ENCODE measurements at places on chromosomes 6 and 20.

DNA sequence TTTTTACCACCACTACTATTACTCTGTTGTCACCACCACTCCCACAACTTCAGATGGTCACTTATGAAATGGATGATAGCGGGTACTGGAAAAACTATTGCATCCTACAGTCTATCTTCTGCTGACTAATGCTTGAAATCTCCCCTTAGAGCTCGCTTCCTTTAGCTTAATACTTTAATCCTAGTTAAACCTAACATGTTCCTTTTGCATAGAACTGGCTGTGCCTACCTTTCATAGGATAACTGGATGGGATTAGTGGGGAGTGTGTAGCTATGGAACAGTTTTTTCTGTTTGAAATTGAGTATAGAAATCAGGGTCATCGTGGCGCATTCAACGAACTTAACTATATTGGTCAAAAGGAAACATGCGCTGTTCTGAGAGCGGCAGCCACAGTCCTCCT, 294.7 kb downstream of the FARS2 start:
- DNase-seq = no peak

DNA sequence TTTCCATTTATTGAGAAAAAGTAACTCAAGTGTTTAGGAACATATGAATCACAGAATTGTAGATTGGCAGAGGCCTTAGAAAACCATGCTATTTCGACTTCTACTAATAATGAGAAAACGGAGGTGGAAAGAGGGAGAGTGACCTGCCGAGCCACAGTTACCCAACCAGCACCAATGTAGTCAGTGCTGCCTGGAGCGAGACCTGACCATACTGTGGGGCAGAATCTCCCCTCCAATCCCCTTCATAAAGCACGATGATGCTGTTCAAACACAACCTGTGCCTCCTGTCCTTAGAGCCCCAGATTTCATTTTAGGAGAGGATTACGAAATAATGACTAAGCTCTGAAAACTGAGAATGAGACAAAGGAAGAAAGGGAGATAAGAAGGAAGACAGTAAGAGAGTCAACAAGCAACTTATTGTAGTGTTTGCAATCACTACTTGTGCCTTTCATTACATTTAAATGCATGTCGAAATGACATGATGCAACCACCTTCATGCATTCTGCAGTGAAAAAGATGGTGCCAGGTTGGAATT, 70.6 kb downstream of the ATXN1 start:
- no peak for DNase-seq

DNA sequence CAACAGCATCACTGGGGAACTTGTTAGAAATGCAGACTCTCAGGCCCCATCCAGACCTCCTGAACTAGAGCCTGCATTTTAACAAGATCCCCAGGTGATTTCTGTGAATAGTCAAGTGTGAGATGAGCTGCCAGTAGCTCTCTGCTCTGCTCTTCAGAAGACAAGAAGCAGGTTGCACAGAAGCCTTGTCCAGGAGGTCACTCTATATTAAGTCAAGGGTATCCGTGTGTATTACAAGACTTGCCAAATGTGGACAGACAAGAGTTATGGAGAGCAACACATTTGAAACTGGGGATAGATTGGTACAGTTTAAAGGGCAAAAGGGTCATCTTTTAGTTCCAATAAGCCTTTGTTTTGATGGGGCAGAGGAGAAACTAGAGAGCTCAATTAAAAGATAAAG, 23.2 kb upstream of the RIN2 start:
- DNase-seq = no peak

DNA sequence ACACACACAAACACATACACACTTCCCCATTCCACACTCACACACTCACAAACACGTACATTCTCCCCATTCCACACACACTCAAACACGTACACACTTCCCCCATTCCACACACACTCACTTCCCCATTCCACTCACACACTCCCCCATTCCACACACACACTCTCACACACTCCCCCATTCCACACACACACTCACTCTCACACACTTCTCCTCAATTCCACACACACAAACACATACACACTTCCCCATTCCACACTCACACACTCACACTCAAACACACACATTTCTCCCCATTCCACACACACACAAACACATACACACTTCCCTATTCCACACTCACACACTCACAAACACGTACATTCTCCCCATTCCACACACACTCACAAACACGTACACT, 8.7 kb upstream of the OSBPL2 start:
- no peak for DNase-seq

DNA sequence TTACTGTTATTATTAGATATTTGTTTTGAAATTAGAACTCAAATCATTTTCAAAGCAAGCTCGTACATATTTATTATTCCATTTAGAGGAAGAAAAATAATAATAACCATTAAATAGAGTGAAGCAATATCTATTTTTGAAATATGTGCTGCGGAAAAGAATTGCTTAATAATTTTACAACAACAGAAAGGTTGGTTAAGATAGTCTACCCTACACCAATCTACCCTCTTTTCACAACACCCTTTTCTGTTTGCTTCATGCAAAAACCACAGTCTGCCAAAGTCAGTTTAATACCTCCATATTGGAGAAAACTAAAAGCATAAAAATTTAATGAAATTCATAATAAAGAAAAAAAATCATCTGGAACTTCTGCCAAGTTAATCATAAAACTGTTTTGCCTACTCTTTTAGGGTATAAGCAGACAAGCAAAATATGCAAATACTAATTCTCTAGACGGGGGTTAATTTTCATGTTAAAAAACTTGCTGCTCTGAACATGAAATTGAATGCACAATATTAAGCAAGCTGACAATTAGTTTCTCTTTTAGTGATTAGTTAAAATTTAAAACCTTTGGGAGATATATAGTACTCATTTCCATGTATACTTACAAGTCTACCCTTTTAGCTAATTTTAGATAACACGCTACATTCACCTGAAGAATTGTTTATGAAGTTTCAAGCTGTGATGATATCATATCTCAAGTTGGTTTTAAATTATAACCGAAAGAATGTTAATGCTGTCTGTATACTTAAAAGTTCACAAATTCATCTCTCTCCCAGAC, 100.2 kb downstream of the AHI1 start:
- DNase-seq = no peak

DNA sequence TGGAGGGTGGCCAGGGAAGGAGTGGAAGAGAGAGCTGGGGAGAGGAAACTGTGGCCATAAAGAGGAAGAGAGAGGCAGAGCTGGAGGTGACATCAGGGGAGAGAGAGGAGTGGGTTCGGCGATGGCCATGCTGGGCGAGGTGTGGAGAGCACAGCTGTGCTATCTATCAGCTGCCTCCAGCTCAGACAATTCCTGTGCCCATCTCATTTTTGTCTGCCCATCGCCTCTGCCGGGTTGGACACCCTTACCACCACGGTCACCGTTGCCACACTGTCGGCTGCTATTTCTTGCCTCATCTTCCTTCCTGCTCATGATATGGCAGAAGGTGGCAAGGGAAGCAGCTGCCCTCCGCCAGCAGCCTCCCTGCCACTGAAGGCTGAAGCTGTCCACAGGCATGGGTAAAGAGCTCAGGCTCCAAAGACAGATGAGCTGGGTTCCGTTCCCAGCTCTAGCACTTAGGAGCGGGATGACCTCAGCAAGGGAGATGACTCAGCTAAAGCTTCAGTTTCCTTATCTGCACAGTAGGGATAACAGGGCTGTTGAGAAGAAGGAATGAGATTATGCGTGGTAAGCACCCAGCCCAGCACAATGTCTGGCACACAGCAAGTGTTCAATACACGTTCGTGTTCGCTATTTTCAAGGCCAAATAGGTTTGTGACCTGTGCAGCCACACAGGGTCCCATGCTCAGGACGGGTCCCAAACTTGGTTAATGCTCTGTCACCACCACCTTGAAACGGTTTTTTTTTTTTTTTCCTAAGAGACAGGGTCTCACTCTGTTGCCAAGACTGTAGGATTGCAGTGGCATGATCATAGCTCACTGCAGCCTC, 21.9 kb upstream of the TAF8 start:
- DNase-seq = no peak
